ENCODE measurements at places on chromosomes 7 and 10.

DNA sequence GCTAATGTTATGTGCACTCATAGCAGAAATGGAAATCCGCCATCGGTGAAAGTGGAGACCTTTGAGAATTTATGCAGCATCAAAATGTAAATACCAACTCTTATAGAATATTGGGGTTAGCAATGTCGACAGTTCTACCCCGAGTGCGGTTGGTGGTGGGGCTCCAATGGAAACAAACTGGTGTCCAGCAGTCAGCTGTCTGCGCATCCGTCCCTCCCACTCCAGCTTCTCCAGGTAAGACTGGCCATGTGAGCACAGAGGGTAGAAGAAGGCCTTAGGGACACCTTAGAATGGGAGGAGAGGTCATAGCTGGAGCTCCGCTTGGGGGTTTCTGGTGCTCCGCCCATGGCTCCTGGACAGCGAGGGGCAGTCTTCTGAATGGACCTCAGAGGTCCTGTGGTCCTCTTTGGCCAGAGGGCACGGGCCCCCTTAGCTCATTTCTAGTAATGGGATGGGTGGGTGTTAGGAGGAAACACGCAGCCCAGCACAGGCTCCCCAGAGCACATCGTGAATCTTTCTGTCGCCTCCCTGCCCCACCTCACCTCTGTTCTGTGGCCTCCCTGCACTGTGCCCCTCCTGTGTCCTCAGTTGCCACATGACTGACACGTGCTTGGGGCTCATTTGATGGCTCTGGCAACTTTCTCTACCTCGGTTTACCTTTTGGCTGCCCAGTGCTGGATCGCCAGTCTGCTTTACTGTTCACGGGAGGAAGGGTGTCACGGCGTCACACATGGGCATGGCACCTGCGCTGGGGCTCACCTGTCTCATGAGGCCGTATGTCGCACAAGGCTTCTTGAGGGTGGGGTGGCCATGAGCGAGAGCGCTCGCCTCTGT is 50.0 kb downstream of the MGMT start:
- no peak for DNase-seq

GRCh38 chr10:91210014-91210413 is 10.4 kb upstream of the PCGF5 start:
- no peak for DNase-seq

DNA sequence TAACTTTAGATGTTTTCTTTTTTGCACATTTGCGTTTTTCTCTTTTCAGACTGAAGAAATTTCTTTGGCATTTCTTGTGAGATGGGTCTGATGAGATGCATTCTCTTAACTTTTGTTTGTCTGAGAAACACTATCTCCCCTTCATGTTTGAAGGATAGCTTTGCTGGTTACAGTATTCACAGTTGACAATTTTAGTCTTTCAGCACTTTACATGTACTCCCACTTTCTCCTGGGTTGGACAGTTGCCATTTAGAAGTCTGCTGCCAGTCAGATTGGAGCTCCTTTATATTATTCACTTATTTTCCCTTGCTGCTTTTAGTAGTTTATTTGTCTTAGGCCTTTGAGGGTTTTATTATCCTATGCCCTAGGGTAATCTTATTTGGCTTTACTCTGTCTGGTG is 67.3 kb upstream of the VOPP1 start:
- DNase-seq: no peak

- DNase-seq: no peak
Measured at GRCh38 chr7:136290351-136290750, 313.2 kb upstream of the MTPN start.

DNA sequence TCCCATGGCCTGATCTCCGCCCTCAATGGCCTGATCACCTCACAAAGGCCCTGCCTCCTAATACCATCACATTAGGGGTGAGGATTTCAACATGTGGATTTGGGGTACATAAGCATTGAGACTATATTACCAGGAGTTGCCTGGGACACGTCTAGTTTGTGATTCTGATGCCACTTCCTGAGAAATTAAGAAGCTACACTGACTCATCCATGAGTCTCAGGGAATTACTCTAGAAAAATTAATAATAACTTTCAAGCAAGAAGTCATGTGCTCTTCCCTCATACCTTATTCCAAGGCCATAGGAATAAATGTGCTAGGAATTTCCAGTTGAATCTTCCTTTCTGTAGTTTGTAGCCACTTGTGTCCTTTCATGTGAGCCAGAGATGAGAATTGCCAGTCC is 519.3 kb upstream of the MKI67 start:
- DNase-seq: no peak

DNA sequence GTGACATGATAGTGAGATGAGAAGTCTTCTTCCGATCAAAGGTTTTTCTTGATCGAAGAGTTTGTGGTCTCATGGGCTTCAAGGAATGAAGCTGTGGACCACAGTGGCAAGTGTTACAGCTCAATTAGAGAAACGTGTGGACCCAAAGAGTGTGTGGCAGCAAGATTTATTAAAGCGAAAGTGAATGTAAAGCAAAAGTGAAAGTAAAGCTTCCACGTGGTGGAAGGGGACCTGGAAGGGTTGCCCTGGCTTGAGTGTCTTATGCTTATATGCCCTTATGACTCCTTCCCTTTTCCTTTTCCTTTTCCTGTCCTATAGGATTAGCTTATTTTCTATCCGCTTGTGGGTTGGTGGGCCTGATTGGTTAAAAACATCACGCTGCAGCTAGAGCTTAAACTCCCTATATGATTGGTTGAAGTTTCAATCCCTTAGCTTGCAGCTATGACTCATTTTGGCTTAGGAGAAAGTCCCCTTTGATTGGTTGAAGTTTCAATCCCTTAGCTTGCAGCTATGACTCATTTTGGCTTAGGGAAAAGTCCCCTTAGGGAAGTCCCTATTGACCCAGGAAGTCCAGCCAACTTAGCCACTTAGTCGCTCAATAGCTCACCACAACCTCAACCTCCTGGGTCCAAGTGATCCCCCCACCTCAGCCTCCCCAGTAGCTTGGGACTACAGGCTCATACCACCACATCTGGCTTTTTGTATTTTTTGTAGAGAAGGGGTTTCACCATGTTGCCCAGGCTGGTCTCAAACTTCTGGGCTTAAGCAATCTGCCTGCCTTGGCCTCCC is 34.7 kb downstream of the MRPS24 start:
- DNase-seq: no peak

- DNase-seq: no peak
Measured at GRCh38 chr10:58473976-58474375, 38.7 kb upstream of the BICC1 start.

DNA sequence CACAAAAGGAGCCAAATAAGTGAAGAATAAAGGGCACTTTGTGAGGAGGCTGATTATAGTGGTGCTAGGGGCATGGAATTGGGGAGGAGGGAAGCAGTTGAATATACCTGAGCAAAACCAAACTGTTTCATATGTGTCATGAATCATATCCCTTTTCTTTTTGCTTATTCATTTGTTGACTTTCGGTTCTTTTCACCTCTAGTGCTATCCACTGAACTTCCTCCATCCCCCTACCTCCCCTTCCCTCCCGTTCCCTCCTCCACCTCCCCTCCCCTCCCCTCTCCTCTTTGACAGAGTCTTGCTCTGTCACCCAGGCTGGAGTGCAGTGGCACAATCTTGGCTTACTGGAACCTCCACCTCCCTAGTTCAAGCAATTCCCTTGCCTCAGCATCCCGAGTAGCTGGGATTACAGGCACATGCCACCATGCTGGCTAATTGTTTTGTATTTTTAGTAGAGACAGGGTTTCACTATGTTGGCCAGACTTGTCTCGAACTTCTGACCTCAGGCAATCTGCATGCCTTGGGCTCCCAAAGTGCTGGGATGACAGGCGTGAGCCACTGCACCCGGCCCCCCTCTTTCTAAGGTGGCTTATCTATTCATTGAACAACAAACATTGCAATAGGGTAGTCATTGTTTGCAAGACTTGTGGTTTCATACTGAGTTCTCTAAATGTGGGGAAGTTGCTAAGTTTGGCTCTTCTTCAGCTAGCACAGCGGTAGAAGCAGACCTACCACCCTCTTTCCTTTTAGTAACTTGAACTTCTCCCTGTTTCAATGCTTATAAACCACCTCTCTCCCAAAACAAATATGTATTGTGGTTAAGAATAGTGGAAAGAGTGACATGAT is 150.4 kb upstream of the PRPS1L1 start:
- DNase-seq: no peak

DNA sequence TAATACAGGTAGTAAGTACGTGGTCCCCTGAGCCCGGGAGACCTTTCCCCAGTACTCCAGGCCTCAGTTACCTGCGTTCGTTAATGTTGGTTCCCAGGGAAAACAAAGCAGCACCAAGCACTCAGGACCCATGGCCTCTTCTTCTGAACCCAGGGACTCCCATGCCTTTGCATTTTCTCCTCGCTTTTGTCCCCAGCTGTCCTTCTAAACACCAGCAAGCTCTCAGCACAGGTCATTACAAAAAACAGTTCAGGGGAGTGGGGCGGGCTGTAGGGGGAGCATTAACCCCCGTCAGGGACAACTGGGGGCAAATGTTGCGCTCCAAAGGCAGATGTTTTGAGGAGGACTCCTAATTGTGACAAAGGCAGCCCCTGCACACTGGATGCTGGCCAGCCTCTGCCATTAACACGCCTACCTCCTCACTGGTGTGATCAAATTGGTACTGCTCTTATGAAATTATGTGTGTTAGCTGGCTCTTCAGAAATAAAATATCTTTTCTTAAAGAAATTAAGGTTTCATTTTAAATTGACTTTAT is 80.5 kb upstream of the LRGUK start:
- no peak for DNase-seq

GRCh38 chr7:142362349-142362748 is 104.5 kb upstream of the PRSS58 start:
- DNase-seq: no peak

DNA sequence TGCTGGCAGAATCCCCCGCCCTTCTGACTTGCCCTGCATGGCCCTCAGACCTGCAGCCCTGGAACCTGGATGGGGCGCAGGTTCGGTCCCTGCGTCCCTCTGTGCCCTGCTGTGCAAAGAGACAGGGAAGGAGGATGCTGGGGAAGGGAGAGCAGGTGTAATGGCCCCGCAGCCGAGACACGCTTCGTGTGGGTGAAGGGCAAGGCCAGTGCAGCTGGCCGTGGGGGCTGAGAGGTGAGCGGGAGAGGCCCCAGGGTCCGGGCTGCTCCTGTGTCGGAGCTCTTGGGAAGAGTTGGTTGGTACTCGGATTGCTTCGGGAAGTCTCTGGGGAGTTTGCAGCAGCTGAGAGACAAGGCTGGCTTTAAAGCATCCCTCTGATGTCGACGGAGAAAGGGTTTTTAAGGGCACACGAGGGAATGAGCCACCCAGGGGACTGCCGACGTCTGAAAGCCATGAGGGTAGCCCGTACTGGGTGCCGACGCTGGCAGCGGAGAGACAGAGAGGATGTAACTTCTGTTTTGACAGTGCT is 6.5 kb downstream of the ELFN1 start:
- no peak for DNase-seq

- no peak for DNase-seq
Measured at GRCh38 chr7:30920584-30921539, 9.2 kb downstream of the AQP1 start.

DNA sequence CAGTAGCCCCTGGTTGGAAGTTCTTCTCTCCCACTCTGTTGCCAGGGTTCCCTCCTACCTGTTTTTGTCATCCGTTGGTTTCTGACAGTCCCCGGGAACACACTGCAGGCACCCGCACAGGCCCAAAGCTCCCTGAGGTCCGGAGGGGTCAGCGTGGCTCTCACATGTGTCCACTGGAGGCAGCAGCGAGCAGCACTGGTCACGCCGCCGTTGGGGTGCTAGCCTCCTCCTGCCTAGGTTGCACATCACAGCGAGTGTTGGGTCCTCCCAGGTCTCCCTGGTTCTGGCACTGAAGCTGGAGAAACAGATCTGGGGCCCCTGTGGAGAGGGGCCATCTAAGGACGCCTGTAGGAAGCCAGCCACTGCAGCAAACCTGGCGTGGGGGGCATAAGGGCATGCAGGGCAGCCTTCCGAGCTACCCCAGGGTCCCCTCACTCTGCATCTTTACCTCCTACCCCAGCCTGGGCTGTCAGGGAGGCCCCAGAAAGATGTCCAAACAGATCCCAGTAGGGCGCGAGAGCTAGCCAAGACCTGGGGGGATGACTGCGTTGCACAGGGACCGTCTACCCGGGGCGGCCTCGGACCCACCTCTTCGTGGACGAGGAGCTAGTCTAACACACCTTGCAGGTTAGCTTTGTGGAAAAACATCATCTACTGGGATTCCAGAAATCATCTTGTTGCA is 28.9 kb downstream of the LRRC27 start:
- DNase-seq: no peak

GRCh38 chr7:137146552-137147337 is 196.8 kb downstream of the PTN start:
- DNase-seq: no peak

DNA sequence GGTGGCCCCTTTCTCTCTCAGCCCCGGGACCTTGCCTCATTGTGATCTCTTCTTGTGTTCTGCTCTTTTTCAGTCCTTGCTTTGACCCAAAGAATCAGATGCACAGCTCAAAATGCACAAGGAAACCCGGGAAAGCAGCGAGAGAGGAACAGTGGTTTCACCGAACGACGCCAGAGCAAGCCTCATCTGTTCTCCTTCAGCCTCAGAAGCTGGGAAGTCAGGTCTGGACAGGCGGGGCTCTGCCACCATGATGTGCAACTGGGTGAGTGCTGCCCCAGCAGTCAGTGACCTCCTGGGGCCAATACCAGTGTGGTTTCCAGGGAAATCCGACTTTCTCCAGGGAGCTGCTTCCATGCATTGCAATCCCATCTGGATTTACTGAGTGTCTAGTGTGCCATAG is 133.4 kb downstream of the PRKCQ start:
- DNase-seq: no peak

- no peak for DNase-seq
Measured at GRCh38 chr7:47411281-47411869, 170.5 kb downstream of the TNS3 start.

GRCh38 chr7:27547401-27547800 is 115.3 kb downstream of the HIBADH start:
- no peak for DNase-seq

- DNase-seq: no peak
Measured at GRCh38 chr10:102397222-102398171, 2.0 kb downstream of the NFKB2 start.

GRCh38 chr10:102542800-102543418 is 39.1 kb downstream of the SUFU start:
- DNase-seq: no peak

GRCh38 chr10:27646604-27647175 is 98.9 kb downstream of the MKX start:
- DNase-seq: no peak

DNA sequence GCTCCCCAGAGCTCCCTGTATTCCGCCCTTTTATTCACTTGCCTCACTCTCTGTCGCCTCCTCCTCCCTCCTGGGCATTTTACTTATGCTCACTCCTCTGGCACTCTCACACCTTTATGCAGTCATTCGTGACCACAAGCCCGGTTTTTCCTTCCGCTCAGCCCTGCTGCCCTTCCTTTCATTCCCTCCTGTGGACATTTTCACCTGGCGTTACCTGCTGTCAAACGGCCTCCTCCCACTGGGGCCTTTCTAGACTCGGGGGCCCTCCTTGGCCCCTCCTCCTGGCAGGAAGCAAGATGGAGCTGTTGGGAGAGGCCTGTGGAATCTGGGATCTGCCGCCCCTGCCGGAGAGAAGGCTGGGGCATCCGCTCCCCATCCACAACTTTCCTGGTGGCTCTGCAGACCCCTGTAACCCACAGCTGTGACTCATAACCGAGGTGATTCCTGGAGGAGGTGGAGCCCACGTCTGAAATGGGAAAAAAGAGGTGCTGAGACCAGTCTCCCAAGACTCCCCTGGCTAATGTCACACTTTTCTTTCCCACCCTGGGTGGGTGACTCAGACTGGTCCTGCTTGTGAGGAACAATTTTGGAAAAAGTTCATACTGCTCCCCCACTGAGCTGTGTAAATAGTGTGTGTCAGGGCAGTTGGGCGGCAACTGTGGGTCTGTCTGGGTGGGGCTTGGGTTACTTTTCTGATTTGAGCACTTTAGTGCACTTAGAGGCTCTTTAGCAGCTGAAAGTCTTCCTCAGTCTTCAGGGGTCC is 1.2 kb downstream of the VCL start:
- no peak for DNase-seq

- DNase-seq: no peak
Measured at GRCh38 chr7:140200061-140200989, 23.5 kb upstream of the KDM7A start.
